ENCODE measurements at places on chromosomes 6 and 20.

DNA sequence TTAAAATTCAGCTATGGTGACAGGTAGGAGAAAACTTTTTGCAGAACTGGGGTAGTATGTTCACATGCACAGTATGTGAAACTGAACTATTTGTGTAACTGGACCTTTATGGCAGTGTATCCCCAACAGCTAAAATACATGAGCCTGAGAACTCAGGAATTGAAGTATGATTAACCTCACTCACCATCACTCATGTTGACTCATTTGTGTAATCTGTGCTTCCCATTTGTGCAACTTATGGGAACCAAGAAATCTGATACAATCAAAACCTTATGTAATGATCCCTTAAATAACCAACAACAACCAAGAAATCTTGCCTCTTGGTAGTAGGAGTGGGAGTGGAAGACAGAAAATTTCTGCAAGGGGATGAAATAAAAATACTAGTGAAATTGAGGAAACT, 674.9 kb downstream of the HDGFL1 start:
- no peak for DNase-seq

GRCh38 chr6:62283796-62284411, 2.1 kb downstream of the KHDRBS2 start:
- DNase-seq: peak; percentile 20

DNA sequence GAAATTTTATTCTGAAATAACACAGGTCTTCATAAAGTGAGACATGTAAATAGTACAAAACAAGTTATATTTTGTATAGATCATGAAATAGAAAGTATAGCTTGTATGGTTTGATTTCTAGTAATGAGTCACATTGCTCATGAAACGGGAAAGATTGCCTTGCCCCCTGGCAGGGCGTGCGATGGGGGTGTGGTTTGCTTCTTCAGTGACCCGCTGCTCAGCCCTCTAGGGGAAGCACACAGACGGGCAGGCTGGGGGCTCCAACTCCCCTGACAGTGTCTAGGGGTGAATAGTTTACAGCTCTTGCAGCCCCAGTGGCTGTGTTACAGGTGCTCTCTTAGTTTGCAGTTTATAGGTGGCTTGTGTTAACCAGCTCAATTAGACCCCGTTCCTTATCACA, 170.5 kb upstream of the RGS17 start:
- no peak for DNase-seq

- DNase-seq: no peak
These were observed 16.5 kb downstream of the RIPOR2 start for GRCh38 chr6:24919056-24919892.

GRCh38 chr20:44392776-44393607, 37.5 kb downstream of the HNF4A start:
- no peak for DNase-seq

GRCh38 chr20:32532246-32532645, 52.9 kb downstream of the NOL4L start:
- no peak for DNase-seq

DNA sequence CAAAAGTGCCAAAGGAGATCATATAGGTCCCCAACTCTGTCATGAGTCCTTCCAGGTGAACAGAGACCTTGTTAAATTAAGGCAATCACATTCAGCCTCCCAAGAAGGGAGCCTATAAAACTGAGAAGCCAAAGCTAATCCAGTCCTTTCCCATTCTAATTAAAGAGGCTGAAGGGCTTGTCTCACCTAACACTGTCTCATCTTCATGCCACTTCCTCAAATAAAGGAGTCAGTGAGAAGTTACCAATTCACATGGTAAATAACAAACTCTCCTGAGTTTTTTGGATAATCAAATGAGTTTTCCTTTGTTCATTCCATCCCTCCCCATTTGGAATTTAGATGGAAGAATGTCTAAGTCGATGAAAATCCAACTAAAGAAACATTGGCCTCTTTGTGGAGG, 242.8 kb downstream of the UST start:
- no peak for DNase-seq

- DNase-seq: no peak
These were observed 88.6 kb downstream of the SCP2D1 start for GRCh38 chr20:18901980-18902737.

DNA sequence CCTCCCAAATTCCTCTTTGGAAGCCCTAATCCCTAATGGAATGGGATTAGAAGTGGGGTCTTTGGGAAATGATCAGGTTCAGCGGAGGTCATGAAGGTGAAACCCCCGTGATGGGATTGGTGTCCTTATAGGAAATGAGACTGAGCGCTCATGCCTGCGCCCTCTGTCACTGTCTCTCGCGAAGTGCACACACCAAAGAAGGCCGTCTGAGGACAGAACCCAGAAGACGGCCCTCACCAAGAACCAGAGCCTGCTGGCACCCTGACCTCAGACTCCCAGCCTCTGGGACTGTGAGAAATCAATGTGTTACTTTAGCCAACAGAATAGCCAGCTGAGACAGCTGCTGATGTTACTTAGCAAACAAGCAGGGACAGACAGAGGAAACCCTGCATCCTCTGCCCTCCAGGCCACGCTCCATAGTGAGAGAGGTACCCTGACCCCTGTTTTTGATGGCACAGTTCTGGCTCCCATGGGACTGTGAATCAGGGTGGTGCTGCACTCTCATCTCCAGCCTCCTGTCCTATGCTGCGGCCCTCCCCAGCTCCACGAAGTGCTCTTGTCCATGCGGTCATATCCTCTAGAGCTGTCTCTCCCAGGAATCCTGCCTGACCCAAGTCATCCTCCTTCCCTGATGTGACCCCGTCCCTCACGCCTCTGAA, 369.3 kb downstream of the ZFAND3 start:
- DNase-seq: no peak

GRCh38 chr6:165883851-165884640, 221.0 kb upstream of the PDE10A start:
- DNase-seq: no peak

DNA sequence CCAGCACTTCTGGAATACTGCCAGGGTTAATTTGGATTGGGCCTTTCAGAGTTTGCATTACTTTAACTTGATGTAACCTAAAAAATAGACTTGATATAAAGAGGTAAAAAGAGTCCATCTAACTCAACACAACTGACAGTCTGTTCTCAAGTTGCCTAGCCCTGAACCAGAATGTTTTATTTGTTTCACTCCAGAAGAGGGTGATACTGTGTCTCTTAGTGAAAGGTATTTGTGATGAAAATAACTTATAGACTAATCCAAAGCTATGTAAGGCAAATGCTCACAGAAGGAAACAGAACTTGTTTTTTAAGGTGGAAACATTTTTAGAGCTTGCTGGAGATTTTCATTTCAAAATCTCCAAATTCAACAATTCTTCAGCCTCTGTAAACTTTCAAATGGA, 469.1 kb upstream of the RUNX2 start:
- DNase-seq: no peak
